GM04503 (cell line): ENCODE measurements at places on chromosomes 2 and 18.

DNA sequence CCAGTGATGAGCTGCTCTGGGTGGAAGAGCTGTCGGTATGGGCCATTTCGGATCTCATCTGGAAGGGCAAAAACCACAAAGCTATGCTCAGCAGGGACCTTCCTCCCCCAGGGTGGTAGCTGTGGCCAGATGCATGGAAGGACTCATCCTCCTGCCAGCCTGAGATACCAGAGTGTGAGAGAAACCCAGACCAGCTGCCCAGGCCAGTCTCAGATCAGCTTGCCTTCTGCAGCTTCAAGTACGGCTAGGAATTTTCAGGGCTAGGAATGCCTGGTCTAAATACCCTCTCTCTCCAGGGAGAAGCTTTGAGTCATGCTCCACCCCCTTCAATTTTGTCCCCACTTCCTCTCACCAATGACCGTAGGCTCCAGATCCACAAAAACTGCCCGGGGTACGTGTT lies 1.4 kb upstream of the TUBA4B start:
- no peak for DNase-seq

DNA sequence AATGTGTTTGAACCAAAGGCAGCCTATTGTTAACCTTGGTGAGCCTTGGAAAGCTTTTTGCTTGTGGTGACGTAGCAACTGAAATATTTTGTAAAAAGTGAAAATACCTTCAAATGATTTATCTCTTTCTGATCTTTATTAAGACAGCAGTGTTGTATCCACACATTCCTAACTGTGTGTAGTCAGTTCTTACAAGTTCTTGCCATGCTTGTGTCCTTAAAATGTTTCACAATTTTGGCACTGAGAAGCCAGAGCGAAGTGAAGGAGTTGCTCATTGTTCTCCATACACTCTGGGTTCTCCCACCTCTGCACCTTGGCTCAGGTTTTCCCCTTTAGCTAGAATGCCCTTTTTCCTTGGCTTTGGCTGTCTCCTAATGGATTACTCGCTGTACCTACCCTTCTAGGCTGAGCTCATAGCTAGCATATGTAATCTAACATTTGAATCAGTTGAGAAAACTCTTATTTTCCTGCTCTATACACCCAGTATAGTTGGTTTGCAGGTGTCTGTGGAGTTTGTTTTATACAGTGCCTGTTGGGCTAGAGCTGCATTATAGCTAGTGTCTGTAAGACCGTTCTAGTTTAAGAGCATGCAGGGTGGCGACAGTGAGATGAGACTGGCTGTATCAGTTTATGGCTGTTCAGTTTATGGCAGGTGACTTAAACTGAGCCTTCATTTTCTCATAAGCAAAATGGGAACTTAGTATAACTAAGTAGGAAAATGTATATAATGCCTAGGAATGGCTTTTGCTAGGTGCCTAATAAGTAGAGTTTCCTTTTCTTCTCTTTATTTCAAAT lies 45.5 kb downstream of the FMNL2 start:
- DNase-seq: no peak

DNA sequence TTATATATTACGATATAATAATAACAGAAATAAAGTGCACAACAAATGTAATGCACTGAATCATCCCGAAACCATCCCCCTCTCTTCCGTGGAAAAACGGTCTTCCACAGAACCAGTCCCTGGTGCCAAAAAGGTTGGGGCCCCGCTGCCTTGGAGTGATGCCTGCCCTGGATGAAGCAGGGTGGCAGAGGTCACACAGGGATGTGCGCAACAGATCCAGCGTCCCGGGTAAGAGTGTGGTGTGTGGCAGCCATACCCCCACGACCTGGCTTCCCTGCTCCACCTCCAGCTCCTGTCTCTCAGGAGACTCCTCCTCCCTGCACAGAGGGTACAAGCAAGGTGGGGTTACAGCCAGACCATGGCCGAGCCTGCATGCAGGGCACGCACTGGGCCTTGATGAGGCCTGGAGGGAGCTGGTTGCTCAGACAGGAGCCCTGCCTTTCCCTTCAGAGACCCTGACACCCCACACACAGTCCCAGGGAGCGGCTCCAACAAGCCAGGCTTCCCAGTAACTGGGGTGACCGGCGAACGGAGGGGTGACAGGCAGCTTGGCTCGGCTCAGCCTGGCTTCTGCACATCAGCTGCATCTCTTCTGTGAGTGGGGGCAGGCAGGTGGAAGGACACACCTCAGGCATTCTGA lies 41.1 kb downstream of the TFCP2L1 start:
- DNase-seq: no peak

GRCh38 chr2:73836141-73836943 lies 7.6 kb downstream of the STAMBP start:
- DNase-seq: no peak

- no peak for DNase-seq
These were observed 23.3 kb downstream of the MAPRE3 start for GRCh38 chr2:26993768-26994167.

DNA sequence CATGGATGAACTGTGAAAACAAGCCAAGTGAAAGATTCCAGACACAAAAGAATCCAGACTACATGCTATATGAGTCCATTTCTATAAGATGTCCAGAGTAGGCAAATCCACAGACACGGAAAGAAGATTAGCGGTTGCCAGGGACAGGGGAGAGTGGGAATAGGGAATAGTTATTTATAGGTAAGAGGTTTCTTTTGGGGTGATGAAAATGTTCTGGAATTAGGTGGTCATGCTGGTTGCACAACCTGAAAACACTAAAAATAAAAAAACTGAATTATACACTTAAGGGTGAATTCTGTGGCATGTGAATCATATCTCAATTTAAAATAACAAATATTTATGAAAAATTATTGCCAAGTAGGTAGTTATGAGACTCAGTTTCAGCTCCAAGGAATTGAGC lies 168.4 kb downstream of the LTBP1 start:
- no peak for DNase-seq

GRCh38 chr2:145551686-145552085 lies 1031.8 kb upstream of the ZEB2 start:
- no peak for DNase-seq

DNA sequence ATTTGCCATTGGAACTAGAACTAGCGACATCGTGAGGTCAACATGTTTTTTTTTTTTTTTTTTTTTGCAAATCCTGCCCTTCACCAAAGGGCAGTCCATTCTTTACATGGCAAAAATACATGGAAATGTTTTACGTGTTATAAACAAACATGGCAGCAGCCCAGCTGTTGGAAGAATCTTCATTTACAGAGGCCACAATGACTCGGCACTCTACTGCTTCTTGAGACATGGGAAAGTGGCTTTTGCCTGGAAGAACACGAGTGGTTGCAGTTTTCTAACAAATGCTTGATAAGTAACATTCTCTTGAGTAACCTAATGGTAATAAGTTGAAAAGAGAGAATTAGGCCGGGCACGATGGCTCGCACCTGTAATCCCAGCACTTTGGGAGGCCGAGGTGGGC lies 22.8 kb upstream of the POLR1B start:
- no peak for DNase-seq

DNA sequence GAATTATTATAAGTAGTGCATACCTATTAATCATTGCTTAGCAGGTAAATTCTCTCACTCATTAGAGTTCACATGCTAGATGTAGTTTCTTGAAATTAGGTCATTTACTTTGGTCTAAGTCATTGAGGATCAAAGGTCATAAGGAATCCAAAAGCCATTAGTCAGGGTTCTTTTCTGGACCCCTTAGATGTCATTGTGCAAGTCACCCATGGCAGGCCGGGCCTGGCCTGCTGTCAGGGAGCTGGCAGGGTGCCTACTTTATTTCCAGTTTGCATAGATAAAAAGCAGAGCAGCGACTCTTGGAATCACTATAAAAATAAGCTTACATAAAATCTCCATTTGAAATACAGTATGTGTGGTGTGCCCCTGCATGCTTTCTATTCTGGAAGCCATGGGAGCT lies 91.3 kb downstream of the MEIS1 start:
- DNase-seq: no peak

- DNase-seq: no peak
These were observed 85.0 kb downstream of the PTH2R start for GRCh38 chr2:208491641-208492040.

GRCh38 chr2:210496512-210496911 lies 20.0 kb upstream of the LANCL1 start:
- DNase-seq: no peak

DNA sequence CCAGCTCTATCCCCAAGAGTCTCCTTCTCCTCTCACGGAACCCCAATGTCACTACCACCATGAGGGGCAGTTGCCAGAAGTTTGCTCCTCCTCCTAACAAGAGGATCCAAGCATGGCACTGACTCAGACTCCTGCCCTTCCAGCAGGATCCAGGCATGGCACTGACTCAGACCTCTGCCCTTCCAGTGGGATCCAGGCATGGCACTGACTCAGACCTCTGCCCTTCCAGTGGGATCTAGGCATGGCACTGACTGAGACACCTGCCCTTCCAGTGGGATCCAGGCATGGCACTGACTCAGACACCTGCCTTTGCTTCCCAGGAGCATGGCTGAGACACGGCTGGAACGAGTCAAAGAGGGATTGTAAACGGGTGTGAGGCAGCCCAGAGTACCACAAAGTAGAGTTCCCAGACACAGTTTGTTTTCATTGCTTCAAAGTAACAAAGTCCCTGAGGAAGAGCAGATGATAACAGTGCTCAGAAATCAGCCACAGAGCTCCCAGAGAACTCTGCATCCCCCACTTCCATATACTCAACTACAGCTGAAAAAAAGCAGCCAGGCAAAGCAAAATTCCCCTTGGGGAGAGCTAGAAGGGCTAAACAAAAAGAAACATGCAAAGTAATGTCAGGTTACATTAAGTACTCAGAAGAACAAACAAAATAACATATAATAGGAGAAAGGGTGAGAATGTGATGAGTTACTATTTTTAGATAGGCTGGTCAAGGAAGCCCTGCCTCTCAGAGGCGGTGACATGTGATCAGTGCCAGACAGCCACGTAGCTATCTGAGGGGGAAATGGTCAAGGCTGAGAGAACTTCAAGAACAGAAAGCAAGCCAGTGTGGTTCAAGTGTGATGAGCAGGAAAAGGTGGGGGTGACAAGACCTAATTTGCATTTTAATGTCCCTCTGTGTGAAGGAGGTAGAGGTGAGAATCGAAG lies 3.0 kb downstream of the BUB1 start:
- no peak for DNase-seq

DNA sequence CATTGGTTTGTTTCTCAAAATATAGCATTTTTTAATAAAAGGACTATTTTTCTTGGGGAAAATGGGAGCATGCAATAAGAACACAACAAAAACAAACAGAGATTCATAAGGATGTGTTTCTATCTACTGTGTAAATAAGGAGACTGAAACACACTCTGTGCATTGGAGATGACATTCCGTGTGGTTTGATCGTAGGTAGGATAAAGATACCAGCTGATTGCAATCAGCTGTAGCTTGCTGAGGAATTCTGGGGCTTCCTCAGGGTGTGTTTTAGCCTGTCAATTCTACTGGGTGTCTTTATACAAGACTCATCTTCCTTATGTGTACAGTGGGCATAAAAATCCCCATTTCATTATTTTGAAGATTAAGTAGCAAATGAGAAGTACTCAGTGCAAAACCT lies 591.6 kb downstream of the DSC3 start:
- DNase-seq: no peak

- DNase-seq: no peak
These were observed 42.6 kb upstream of the PDCL3 start for GRCh38 chr2:100520224-100520623.

GRCh38 chr18:80035997-80036396 lies 1.8 kb downstream of the RBFA start:
- no peak for DNase-seq

- DNase-seq: no peak
These were observed 2.1 kb upstream of the OTX1 start for GRCh38 chr2:63048367-63049171.

- no peak for DNase-seq
These were observed 81.0 kb downstream of the SEMA4F start for GRCh38 chr2:74735009-74735408.

DNA sequence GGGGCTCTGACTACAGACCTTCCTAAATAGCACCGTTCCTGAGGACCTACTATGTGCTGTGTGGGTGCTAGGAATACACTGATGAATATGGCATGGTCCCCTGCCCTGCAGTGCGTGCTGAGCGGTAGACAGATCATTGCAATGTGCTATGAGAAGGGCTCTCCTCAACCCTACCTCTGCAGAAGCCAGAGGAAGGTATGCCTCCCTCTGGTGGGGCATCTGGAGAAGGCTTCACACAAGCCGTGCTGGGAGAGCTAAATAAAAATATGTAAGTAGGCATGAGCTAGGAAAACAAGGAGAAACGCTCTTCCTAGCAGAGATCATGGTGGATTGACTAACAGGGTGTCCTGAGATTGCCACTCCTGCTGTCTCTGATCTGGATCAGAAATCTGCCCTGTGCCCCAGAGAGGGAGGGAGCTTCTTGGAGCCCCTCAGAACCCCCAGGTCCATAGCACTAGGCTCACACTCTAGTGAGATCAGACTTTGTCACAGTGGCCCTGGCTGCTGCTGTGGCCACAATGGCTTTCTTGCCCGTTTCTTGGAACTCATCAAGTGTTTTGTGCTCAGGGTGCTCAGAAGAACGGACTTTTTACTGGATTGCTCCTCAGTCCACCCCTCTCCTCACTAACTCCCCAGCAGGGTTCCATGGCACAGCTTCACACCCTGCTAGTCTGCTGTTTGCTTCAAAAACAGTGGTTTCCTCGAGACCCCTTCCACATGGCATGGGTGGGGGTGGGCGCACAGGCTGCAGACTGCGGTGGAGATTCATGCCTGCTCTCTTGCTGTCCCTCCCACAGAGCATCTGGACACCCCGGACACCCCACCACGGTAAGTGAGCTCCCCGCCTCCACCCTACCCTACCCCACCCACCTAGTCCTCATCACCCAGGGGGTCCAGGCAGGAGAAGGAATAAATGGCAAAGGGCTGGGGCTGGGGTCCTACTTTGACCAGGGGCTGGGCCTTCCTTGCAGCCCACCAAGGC lies 14.2 kb downstream of the SIGLEC15 start:
- peak; percentile 27 for DNase-seq

GRCh38 chr2:210663631-210664089 lies 107.3 kb downstream of the CPS1 start:
- DNase-seq: no peak

DNA sequence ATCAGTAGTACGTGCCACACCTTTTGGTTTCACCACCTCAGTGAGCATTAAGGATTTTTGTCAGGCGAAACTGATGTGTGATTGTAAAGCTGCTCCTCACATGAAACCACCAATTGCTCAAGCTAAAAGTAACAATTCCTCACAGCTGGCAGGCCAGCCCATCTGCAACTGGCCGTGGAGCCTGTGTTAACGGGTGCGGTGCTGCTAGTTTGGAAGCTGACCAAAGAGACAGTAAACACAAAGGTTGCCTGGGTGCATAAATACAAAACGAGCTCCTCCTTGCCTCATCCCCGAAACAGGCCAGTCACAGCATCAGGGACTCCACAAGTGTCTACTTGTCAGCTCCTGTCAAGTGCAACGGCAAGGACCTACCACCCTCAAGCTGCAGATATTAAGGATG lies 32.0 kb downstream of the LGALSL start:
- DNase-seq: peak; percentile 14

DNA sequence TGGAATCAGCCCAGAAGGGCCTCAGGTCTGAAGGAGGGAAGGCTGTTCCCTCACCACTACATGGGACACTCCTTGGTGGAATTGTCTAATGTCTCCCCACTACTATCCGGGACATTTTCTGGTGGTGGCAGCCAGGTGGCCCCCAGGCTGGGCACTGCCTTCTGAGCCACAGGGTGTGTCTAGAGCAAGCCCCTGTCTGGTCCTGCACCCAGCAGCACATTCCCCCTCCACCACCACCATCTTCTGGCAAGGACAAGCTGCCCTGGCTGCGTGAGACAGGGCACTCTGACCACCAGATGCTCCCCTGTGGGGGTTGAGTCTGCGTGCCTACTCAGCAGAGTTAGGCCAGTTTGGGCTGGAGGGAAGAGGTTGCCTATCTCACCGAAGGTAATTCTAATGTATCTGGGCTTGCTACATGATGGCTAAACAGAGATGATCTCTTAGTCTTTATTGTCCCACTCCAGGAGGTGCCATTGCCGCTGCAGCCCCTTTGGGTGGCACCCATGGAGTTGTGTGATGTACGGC lies 106.3 kb downstream of the PLB1 start:
- no peak for DNase-seq
